Activated T-cell treated with anti-CD3 and anti-CD28 coated beads, Interleukin-2, amount 50 U/mL, for 1 hour (primary cell): ENCODE measurements at places on chromosomes 4 and X.
A peak's percentile ranks its signal among the peaks of the same experiment; 100 is the strongest.

DNA sequence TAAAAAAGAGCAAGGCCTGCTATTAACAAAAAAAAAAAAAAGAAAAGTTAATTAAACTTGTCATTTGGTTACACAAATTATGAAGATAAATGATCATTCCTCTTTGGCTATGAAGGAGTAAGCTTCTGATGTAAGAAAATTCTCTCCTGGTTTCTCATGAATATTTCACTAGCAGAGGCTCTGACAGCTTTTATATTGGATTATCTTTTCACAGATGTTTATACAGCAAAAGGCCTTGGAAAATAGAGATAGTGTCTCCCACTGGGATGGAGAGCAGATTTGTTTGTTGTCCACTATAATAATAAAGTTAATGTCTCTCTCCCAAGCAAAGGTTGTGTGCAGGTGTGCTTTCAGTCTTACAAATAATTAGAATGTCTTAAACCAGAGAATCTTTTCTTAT lies 40.7 kb upstream of the PDGFC start:
- no peak for DNase-seq

GRCh38 chr4:80913381-80913780 lies 117.1 kb upstream of the BMP3 start:
- no peak for DNase-seq

- no peak for DNase-seq
Observed at GRCh38 chr4:165877286-165877685, 4.2 kb downstream of the TLL1 start.

GRCh38 chrX:1599791-1600405 lies 8.5 kb downstream of the AKAP17A start:
- DNase-seq = peak; percentile 15

DNA sequence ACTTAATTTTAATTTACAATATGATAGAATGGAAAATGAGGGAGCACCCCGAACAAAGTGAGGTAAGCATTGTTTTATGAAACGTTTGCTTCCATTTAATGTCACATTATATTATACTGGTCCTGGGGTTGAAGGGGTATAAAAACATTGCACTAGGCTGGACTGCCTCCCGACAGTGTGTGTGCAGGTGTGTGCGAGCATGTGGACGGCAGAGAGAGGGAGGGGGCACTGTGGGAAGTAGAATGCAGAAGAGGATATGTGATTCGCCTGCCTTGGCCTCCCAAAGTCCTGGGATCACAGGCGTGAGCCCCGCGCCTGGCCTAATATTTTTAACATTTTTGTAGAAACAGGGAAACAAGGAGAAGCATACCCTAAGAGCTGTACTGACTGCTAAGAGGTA lies 36.0 kb downstream of the IRF2 start:
- DNase-seq = no peak

DNA sequence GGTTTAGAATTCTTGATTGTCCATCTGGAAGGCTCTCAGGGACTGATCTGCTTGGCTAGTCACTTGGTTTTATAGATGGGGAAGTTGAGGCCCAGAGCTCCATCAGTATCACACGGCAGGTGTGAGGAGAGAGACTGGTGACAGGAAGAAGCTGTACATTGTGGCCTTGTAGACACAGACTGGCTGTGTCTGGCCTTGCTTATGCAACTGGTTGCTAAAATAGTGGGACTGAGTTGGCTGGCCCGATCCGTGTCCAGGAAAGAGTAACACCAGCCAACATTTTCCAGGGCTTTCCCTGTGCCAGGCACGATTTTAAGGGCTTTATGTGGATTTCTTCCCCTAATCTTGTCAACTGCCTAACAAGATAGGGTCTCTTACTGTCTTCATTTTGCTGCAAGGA lies 2.8 kb downstream of the TBC1D14 start:
- no peak for DNase-seq

- DNase-seq = no peak
Observed at GRCh38 chr4:183241721-183242151, 78.3 kb downstream of the CLDN22 start.

- DNase-seq = no peak
Observed at GRCh38 chrX:107563824-107564223, 64.5 kb upstream of the PRPS1 start.

DNA sequence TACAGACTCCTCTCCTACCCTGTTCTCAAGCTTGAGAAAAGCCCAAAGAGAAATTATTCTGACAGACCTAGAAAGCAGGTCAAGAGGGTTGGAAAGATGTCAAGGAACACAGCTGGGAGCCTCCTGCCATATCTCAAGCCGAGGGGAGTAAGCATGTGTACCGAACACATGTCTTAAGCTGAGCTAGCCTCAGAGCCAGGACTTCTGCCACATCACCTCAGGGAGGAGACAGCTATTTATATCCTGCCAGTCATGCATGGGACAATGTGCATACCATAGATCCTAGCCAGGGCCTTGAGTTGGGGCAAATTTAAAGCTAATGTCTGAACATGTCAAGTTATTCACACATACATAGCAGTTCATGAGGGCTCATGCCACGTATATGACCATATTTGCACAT lies 11.8 kb downstream of the TMEM31 start:
- no peak for DNase-seq

GRCh38 chr4:68954126-68954525 lies 2.5 kb upstream of the UGT2A3 start:
- no peak for DNase-seq

GRCh38 chr4:151325111-151325948 lies at the start of gene SH3D19:
Gene SH3D19, minus strand, starts transcription at chr4:151325605. Its CDS starts 253 bp downstream, at chr4:151325352.
- DNase-seq = no peak

GRCh38 chrX:96889726-96890125 lies 6.0 kb downstream of the RPA4 start:
- DNase-seq = no peak

- no peak for DNase-seq
Observed at GRCh38 chrX:87006561-87006960, 511.0 kb upstream of the KLHL4 start.
